ENCODE measurements at places on chromosomes 12 and 14.
A peak's percentile ranks its signal among the peaks of the same experiment; 100 is the strongest.

- DNase-seq: no peak
These were observed 8.8 kb downstream of the NID2 start for GRCh38 chr14:52060080-52060479.

- no peak for DNase-seq
These were observed 27.9 kb downstream of the BAZ2A start for GRCh38 chr12:56602239-56602638.

DNA sequence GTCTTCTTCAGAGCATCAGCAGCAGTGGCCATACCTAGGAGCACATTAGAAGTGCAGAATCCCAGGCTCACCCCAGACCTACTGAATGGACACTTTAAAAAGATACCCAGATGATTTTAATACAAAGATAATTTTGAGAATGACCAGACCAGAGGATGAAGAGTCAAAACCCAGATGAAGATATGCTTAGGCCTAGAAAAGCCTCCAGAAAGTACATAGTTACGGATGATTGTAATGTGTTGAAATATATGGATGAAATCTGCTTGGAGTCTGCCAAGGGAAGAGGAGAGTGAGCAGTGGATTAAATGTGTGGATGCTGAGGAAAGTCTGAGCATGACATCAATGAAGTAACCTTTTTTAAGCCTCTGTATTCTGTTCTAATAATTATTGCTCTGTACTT lies 245.7 kb downstream of the CNTN1 start:
- DNase-seq: no peak

- DNase-seq: no peak
These were observed 18.9 kb upstream of the LRTM2 start for GRCh38 chr12:1801303-1801975.

GRCh38 chr14:72443256-72443655 lies 450.6 kb downstream of the DPF3 start:
- no peak for DNase-seq

DNA sequence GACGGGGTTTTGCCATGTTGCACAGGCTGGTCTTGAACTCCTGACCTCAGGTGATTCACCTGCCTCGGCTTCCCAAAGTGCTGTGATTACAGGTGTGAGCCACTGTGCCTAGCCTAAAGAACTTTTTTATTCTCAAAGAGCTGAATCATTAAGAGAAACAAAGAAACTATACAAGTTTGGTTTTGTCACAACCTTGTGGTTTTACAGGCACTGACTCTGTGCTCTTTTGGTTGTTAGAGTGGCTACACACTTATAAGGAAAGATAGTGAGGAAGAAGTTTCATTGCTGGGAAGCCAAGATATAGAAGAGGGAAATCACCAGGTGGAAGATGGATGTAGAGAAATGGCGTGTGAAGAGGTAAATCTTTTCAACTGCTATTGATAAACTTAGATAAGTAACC lies 10.1 kb upstream of the DNAH10 start:
- no peak for DNase-seq

DNA sequence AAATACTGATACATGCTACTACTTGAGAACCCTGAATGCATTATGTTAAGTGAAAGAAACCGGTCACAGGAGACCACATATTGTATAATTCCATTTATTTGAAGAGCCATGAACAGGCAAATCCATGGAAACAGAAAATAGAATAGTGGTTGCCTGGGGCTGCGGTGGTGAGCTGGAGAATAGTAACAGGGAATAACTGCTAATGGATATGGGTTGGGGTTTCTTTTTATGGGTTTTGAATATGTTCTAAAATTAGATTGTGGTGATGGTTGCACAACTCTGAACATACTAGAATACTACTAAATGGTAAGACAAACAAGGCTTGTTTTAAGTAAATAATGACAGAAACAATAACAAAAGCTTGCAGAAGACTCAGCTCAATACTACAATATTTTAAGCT lies 293.0 kb downstream of the BTG1 start:
- no peak for DNase-seq

- no peak for DNase-seq
These were observed 105.1 kb downstream of the TMTC3 start for GRCh38 chr12:88247241-88247643.

GRCh38 chr12:118055865-118056773 lies 4.9 kb downstream of the WSB2 start:
- no peak for DNase-seq

DNA sequence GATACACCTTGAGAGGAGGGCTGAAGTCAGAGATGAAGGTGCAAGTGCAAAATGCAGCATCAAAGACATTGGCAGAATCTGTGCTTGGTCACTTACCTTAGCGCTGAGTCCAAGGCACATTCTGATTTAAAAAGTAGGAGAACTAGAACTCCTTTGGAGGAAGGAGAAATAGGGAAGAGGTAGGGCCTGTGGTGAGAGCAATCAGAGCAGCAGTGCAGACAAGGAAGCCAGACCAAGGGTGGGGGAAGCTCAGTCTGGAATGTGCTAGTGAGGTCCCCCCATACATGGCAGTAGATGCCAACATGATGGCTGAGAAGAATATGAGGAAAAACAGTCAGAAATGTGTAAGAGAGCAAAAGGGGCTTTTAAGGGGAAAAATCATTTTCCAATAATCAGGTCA lies 206.5 kb downstream of the SSPN start:
- no peak for DNase-seq

DNA sequence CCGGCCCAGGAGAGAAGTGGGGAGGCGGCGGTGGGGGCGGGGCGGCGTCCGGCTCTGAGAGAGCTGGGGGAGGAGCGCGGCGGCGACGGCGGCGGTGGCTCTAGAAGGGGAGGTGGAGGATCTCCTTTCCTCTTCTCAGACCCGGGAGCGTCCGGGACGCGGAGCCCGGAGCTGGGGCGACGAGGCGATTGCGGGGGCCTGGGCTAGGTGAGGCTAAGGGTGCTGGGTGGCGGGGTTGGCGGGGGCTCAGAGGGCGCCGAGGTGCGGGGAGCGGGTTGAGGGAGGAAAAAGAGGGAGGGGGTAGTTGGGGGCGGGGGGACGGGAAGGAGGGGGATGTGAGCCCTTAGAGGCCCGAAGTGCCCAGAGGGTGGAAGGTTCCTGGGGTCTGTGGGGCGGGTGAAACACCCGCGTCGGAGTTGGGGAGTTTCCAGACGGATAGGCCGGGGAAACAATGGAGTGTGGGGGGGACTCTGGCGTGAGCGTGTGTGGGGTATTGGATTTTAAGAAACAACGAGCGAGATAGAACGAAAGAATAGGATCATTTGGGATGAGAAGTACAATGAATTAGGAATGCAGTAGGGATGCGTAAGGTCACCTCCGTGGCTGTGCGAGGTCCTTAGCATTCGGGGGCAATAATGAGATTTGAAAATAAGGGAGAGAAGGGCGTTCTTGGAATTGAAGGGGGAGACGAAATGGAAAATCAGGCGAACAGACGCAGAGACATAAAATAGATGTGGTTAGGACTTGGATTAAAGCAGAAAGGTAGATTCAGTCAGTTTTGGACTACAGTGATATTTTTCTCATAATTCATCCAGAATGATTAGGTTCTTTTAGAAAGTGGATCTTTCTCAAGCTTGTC lies at the start of gene SPATS2:
Gene SPATS2 (plus strand): TSS at position 82 of the 859 bp plus-strand sequence. CDS start 93,551 bp downstream, outside the sequence.
- no peak for DNase-seq

GRCh38 chr14:28375295-28375694 lies 391.3 kb upstream of the FOXG1 start:
- DNase-seq: no peak

GRCh38 chr14:92923744-92924103 lies 774 bp downstream of the CHGA start:
- DNase-seq: no peak

DNA sequence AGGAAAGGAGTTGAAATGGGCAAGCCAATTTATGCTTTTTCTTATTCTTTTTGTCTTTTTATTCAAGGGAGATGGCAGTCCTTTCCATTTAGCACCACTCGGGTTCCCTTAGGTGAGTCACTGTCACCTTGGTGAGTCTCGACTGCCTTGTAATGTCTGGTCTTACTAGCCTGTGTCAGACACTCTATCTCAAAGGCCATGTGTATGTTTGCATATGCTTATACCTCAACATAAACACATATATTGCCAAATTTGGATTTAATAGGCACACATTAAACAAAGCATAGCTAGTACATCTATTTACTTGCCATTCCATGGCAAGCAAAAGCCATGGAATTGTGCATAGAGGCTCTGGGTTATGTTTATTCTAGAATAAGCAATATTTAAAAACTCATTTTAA lies 624.9 kb upstream of the FOXG1 start:
- no peak for DNase-seq

GRCh38 chr12:88922816-88923215 lies 342.5 kb upstream of the KITLG start:
- DNase-seq: no peak

GRCh38 chr14:77886010-77886409 lies 86.1 kb downstream of the ADCK1 start:
- DNase-seq: no peak

- DNase-seq: no peak
These were observed 65.7 kb downstream of the PTHLH start for GRCh38 chr12:27906658-27907473.

GRCh38 chr12:40566271-40566670 lies 126.0 kb upstream of the CNTN1 start:
- DNase-seq: no peak

GRCh38 chr12:55789171-55789570 lies 28.4 kb downstream of the SARNP start:
- DNase-seq: no peak

- DNase-seq: peak; percentile 18
These were observed 59.7 kb upstream of the NAP1L1 start for GRCh38 chr12:76144245-76144549.

- no peak for DNase-seq
These were observed 87.6 kb downstream of the PPP2R5C start for GRCh38 chr14:101849125-101849524.

DNA sequence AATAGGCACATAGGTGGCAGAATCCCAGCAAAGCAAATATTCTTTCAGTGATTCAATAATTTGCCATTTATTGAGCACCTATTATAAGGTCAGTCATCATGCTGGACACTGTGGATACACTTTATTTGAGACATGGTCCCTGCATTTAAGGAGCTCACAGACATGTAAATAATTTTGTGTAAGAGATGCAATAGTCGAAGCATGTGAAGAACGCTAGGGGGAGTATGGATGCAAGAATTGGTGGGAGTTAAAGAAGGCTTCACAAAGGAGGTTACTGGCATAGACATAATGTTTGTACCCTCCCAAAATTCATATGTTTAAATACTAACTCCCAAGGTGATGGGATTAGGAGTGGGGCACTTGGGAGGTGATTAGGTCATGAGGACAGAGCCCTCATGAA lies 260.6 kb upstream of the GARIN6 start:
- DNase-seq: no peak

DNA sequence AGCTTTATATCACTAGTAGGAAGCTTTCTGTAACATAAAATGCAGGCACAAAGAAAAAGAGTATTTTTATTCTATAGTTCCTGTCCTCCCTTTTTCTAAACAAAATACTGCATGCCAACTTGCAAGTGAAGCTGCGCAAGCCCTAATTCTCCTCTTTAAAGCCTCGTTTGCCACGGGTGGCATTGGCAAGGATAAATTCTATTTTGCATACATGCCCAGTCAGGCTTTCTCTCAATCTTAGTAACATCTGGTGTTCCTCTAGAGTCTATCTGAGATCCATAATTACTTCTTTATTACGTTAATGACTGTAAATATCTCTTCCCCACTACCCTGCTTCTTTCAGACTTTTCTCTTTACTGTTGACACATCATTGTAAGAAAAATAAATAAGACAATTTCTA lies 97.1 kb upstream of the DAAM1 start:
- DNase-seq: no peak

GRCh38 chr14:68576031-68576430 lies 216.8 kb downstream of the ZFP36L1 start:
- DNase-seq: no peak

- no peak for DNase-seq
These were observed 98.3 kb downstream of the PTGER2 start for GRCh38 chr14:52412426-52412825.

DNA sequence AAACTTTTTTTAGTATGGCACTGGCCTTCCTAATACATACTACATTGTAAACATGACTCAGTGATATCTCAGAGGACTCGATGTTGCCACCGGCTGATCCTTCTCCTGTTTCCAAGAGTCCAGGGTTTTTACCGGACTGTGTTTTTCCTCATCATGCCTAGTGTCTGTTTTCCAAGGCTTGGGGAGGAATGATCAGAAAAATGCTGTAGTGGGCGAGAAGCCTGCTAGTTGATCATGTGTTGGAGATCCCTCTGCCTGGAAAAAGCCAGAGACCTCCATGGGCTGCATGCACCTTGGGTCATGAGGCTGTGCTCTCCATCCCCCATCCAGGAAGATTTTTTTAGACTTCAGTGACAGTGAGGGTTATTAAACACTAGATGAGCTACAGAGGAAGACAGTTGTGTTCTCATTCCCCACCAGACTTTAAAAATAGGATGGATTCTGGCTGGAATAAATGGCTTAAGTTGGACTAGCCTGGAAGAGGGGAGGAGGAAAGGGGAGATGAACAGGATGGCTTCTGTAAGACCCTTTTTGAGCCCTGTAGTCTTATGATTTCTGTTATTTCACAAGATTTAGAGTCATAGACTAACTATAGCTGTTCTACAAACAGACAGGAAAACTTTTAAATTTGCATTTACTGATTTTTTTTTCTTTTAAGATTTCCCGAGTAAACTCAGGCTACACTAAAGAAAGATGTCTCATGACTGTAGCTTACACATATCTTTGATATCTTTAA lies 145.7 kb downstream of the SAMD4A start:
- no peak for DNase-seq

GRCh38 chr14:63727231-63727735 lies 582 bp downstream of the SGPP1 start:
- peak; percentile 2 for DNase-seq

DNA sequence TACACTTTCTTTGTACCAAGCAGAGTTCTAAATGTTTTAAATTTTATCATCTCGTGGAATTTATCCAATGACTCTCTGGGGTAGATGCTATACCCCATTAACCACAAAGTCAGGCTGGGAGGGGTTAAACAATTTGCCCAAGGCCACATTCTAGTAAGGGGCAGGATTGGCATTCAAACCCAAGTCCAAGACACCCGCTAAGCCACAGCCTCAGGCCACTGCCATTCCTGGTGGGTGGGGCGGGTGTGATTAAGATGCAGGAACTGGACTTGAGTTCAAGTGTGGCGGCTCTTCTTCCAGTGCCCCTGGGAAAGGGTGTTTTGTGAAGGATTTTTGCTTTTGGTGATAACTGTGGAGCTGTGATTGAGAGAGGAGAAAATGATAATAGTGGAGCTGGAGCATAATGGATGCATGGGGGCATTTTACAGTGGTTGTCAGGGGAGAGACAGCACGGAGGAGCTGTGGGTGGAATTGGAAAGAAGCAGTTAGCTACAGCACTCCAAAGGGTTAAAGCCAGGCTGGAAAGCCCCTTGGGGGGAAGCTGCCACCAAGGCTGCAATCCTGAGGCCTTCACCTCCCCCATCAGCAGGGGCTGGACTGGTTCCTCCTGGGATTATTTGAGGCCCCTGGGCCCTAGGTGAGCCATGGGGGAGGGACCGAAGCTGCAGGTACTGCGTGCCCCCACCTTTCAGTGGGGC lies 1.0 kb upstream of the VRTN start:
- no peak for DNase-seq

- DNase-seq: no peak
These were observed 84.0 kb downstream of the RFLNA start for GRCh38 chr12:124378926-124379325.

Data from activated CD4-positive, alpha-beta T cell treated with anti-CD3 and anti-CD28 coated beads, Interleukin-2, amount 50 U/mL, for 1 hour (primary cell).